ENCODE measurements at places on chromosomes 1 and 21.

GRCh38 chr1:173333581-173333980 is 126.5 kb upstream of the TNFSF4 start:
- no peak for DNase-seq

DNA sequence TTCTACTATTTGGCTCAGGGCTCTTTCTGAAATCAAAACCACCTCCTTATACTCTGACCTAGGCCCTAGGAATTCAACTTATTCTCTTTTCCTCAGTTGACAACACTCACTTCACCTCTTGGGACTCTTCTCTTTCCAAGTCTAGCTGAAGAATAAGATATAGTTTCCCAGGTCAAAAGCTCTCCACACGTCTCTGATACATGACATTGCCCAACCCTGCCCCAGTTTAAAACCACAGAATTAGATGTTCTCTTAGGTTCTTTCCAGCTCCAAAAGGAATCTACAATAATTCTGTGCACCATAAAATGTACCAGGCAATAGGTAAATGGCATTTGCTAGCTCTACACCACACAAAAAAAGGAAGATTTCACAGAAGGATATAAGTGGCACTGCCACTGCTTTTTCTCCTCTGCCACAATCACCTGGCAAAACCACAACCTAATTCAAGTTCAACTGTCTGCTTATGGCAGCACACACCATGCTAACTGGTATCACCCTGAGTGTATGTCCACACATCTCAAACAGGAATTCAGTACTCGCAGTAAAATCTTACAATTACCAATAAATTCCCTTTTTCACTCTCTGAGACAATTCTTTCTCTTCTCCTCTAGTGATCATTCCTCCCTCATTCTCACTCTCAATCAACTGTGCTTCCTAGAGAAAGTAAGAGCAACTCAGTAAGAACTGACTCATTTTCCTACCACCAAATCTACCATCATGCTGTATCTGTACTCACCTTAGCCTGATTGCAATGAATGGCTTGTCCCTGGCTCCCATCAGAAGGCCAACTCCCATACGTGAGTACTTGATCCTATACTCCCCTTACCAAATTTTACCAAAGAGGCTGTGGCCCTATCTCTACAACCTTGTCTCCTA is 27.3 kb downstream of the ZBTB8OS start:
- DNase-seq = no peak

- no peak for DNase-seq
Measured at GRCh38 chr21:26185021-26185420, 14.5 kb upstream of the APP start.

- DNase-seq = no peak
Measured at GRCh38 chr1:65230731-65231481, 78.4 kb upstream of the DNAJC6 start.

- no peak for DNase-seq
Measured at GRCh38 chr1:107547363-107548155, 406.7 kb downstream of the NTNG1 start.

- DNase-seq = no peak
Measured at GRCh38 chr21:35643176-35643575, 417.1 kb downstream of the SETD4 start.

GRCh38 chr1:232398823-232399222 is 231.1 kb downstream of the SIPA1L2 start:
- no peak for DNase-seq

GRCh38 chr1:11730429-11730891 is 5.5 kb upstream of the AGTRAP start:
- no peak for DNase-seq

DNA sequence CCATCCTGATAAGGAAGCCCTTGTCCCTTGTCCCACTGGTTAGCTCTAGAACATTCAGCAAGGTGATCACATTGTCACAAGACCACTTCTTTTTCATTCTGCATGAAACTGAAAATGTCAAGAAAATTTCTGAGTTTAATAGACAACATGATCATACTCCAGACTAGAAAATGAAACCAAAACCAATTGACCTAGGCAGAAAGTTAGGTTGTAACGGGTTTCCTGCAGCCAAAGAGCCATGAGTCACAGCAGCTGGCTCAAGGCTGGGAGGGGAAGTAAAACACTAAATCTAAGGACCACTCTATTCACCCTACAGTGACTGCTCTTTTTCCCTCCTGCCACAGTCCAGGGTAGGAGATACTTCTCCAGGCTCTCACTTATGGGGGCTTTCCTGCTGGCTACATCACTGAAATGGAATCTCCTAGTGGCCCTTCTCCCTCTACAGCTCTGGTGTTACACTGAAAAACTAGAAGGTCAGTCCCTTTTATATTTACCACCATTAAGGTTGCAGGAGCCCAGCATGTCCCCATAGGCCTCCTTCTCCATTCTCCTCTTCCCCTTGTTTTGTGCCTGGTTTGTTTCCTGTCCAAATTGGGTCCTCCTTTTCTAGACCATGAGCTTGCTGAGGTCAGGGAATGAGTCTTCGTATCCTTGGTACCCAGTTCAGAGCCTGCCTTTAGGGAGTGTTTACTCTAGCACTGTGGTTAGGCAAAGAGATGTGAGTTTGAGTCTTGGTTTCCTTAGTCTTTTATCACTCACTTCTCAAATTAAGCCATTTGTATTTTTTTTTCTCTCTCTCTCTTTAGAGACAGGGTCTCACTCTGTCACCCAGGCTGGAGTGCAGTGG is 236.5 kb upstream of the JUN start:
- DNase-seq = no peak

GRCh38 chr1:225348400-225348799 is 79.4 kb downstream of the LBR start:
- no peak for DNase-seq
